Sciatic nerve (tissue), 2 donors: ENCODE measurements at places on chromosomes 16 and 17. TPM values are rescaled to one million over a fixed set of nuclear protein-coding genes. Genes with fewer than 3 reads are reported as not detected.

SLFN12L gene
- 6.0 TPM for total RNA-seq

CDRT15L2 gene
- not detected for total RNA-seq

DNA sequence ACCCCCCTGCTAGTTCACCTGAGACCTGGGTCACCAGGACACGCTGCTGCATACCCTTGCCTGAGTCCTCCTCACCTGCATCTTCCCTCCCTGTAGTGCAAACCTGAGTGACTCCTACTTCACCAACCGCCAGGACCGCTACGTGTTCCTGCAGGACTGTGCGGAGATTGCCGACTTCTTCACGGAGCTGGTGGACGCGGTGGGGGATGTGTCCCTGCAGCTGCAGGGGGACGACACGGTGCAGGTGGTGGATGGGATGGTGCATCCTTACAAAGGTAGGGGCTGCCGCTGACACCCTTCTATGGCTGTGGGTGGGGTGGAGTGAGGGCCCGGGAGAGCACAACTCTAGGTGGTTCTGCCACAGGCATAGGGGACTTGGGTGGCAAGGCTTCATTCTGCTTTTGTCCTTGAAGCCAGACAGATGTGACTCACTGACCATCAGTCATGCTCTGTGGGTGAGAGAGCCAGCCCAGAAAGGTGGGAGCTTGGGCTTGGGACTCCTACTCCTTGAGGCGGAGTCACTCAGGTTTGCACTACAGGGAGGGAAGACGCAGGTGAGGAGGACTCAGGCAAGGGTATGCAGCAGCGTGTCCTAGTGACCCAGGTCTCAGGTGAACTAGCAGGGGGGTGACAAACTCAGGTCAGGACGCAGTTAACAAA is 22.3 kb downstream of the PGS1 start:
- DNase-seq: no peak

DNA sequence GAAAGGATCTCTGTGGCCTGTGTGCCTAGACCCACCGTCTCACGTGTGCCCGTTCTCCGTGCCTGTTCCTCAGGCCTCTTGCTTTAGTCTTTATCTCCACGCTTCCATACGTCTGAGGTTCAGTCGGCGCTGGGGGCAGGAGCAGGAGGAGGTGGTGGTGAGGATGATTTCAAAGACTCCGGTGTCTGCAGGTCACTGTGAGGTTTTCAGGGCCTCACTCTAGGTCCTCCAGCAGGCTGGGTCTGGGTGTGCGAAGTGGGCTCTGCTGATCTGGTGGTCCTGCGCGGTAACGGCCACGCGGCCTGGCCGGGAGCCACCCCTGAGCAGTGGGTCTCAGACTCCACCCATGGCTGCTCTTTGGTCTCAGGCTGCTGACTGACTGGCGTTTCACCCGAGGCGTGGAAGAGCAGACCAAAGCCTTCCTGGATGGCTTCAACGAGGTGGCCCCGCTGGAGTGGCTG is 14.4 kb upstream of the CLEC18A start:
- peak; percentile 43 for DNase-seq

- DNase-seq: no peak
These were observed 8.2 kb downstream of the STX1B start for GRCh38 chr16:31002250-31002700.

GRCh38 chr16:28313587-28313986 is 21.3 kb downstream of the SBK1 start:
- no peak for DNase-seq

DNA sequence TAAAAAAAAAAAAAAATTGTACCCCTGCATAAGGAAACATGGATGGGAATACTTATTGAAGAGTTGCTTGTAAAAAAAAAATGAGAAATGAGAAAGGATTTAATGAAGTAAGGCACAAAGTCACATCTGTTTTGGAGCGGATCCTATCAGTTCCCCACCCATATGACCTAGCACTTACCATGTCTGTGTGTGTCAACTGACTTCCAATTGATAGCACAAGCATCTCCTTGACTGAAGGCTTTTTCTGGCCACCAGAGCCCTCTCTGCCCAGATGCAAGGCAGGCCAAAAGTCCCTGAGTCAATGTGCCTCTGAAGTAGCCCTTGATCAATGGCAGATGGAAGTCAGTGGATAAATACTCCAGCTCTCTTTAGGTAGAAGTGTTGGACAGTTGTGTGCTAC is 13.4 kb upstream of the NLK start:
- DNase-seq: no peak
